ENCODE measurements at places on chromosomes 12 and 14. TPM values are rescaled to one million over a fixed set of nuclear protein-coding genes. Genes with fewer than 3 reads are reported as not detected.

The P2RX7 gene
- 3.5 TPM for total RNA-seq

- DNase-seq: no peak
Measured at GRCh38 chr12:13602172-13602571, 379.2 kb downstream of the GRIN2B start.

The MIPOL1 gene
- total RNA-seq: 14.8 TPM

GRCh38 chr12:116538076-116538591, 21.0 kb upstream of the MAP1LC3B2 start:
- no peak for DNase-seq

The MYH6 gene
- total RNA-seq: 0.03 TPM

The MYO1H gene
- not detected for total RNA-seq

Measured in kidney (tissue), 22 donors.